ENCODE measurements at places on chromosomes 16 and 17.

- DNase-seq, result no peak
These were observed 13.3 kb downstream of the NXPH3 start for GRCh38 chr17:49588726-49589576.

DNA sequence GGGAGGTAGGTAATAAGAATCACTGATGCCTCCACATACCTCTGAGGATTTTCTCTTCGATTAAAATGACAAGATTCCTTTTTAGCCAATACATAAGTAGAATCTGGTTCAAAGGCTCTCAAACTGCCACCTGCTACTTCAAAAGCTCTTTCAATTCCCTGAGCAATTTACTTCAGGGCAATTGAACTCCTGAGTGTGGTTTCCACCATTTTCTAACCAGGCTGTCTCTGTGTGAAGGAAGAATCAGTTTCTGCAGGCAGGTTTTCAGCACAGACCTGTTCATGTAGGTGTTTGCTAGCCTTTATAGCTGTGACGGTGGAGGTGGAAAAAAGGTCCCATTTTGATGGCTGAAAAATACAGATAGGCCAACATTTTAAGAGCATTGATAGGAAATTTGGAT lies 18.2 kb upstream of the HS3ST3B1 start:
- DNase-seq, result no peak

- DNase-seq, result peak; percentile 26
These were observed 40.4 kb upstream of the DNAH17 start for GRCh38 chr17:78617511-78618061.

DNA sequence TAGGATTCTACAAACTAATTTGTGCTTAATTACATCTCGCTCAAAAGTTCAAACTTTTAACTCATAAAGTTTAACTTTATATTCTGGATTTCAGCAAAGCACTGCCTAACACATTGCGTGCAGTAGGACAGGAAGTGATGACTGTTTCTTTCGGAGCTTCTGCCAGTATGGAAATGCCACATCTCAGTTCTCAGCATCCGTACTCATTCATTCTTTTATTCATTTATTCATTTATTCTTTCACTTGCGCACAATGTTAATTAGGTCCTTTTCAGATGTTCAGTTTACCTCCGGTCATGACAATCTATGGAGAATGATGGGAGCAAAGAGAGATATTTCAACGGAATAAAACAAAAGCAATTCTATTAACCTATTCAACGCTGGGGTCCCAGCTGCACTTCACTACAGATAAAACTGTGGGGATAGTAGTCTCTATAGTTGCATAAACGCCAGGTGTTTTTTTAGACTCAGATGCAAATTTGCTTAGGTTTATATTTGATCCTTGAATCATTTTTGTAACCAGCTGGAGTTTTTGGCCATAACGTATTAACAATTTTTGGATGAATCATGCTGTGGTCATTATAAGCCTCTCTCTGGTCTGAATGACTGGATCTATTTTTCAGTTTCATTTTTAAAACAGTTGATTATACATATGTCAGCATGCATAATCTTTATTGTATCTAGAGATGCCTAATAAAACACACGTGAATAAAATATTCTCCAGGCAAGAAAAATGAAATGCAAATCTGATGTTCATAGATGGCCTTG lies 143.9 kb downstream of the KCNJ2 start:
- no peak for DNase-seq

DNA sequence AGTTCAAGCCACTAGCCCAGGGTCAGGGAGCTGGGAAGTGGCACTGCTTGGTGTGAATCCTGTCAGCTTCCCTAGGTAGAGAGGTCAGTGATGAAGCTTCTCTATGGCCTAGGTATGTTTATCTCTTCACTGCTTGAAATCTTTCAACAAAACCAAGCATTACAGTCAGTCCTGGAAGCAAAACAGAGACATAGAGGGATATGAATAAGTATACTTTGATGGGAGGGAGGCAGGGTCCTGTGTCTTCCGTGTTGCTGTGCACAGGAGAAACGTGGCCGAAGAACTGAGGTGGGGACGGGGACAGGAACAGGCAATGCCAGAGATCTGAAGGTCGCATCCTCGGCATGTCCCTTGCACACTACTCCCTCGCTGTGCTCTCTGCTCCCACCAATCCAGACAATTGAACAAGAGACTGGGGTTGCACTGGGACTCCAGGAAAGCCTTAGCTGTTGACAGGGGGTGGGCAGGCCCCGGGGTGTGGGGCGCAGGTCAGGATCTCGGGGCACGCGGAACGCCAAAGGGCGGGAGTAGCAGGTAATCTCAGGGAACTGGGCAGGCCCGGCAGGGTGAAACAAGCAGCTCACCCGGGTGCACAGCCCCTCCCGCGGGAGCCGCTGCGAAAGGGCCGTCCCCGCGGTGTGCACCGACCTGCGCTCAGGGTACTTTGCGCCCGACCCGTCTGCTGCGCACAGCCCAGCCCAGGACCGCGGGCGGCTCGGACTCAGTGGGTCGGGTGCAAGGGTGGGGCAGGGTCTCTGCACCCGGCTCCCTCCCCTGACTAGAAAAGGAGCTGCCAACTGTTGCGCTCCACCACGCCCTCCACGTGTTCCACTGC lies at the start of gene MT1H:
MT1H (plus strand) TSS at position 810 of the 835 bp plus-strand sequence. CDS start 71 bp downstream, outside the sequence.
- no peak for DNase-seq

- no peak for DNase-seq
These were observed 2.3 kb upstream of the ALKBH5 start for GRCh38 chr17:18181358-18181757.

- no peak for DNase-seq
These were observed 9.3 kb downstream of the ZCCHC14 start for GRCh38 chr16:87483481-87483880.

Measured in cerebellar nuclear complex (tissue), 1 donor.